Ureter (tissue), 1 donor: ENCODE measurements at places on chromosomes 2 and 18.

- DNase-seq, result no peak
These were observed 46.8 kb upstream of the CTDP1 start for GRCh38 chr18:79632765-79633164.

- DNase-seq, result peak; percentile 57
These were observed at the start of gene CAPN13 for GRCh38 chr2:30807249-30807648. Gene CAPN13, minus strand, starts transcription at chr2:30807446. Its CDS starts 20,121 bp downstream, at chr2:30787325.

GRCh38 chr2:29723255-29724001 lies 198.0 kb downstream of the ALK start:
- no peak for DNase-seq

- no peak for DNase-seq
These were observed 906.6 kb upstream of the KLHL29 start for GRCh38 chr2:22478329-22478728.

GRCh38 chr2:237691908-237692600 lies 64.7 kb downstream of the LRRFIP1 start:
- peak; percentile 98 for DNase-seq
